EH (cell line): ENCODE measurements at places on chromosomes 12 and 14.

DNA sequence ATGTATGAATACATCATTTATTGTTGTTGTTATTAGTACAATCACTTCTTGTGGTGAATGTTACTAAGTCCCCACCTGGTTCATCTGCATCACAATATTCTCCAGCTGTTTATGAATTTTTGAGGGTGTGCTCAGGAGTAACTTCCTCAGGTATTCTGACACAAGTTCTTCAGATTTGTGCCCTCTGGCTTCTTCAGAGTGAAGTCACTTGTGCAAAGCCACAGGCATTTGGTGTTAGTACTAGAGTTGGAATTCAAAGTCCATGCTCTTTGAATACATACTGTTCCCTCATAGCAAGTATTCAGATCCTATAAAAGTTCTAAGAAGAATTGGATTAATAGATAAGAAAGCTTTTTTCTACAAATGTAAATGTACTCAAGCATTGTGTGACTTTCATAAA lies 150.3 kb upstream of the AVPR1A start:
- peak; percentile 29 for DNase-seq

GRCh38 chr12:131402781-131403396 lies 308.0 kb upstream of the SFSWAP start:
- DNase-seq: no peak

- DNase-seq: peak; percentile 26
Observed at GRCh38 chr12:54300225-54300731, 537 bp downstream of the NFE2 start.

DNA sequence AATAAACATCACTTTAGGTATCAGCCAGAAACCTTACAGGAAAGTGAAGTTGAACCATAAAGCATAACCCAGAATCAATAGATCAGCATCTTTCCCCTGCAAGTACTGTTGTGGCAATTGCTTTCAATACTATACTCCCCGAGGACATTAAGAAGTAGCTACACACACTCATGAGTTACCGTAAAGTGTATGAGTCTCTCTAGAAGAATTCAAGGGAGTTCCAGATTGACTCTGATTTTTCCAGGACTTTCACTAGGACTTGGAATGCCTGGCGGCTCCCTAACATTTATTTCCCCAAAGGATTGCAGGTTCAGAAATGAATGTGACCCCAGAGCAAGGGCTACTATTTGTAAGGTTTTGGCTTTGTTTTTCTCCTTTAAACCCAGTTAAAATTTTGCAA lies 465.4 kb upstream of the MDGA2 start:
- no peak for DNase-seq

GRCh38 chr12:21527451-21528180 lies 1.5 kb downstream of the SPX start:
- peak; percentile 67 for DNase-seq

DNA sequence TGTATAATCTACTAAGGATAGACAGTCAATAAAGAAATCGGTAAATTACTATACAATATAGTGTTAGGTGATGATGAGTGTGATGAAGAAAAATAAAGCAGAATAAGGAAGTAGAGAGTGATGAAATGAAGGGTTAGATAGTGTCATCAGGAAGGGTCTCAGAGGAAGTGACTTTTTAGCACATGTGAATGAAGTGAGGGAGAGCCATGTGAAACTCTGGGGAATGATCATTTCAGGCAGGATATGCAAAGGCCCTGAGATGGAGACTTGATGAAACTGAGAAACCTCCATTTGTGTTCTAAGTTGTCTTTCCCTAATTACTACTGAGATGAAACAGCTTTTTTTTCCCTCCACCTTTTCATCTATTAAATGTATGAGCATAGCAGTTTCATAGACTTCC lies 19.4 kb upstream of the GNPTAB start:
- no peak for DNase-seq

DNA sequence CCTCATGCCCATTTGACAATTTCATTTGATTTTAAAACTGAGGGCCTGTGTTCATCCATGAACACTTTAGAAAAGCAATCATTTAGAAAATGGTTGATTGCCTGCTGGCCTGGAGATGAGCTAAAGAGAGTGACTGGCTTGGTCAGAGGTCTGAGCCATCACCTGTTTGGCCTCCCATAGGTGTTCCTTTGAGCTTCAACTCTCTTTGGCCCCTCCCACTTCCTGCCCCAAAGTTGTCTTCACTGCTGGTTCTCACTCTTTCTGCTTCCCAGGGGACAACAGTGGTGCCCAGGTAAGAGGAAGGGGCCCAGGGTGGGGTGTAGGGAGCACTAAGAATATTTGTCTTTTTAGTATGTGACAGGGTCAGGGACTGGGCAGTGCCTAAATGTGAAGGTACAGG lies 4.9 kb upstream of the TCP11L2 start:
- DNase-seq: no peak

- DNase-seq: no peak
Observed at GRCh38 chr14:57796556-57796955, 69.3 kb downstream of the SLC35F4 start.

DNA sequence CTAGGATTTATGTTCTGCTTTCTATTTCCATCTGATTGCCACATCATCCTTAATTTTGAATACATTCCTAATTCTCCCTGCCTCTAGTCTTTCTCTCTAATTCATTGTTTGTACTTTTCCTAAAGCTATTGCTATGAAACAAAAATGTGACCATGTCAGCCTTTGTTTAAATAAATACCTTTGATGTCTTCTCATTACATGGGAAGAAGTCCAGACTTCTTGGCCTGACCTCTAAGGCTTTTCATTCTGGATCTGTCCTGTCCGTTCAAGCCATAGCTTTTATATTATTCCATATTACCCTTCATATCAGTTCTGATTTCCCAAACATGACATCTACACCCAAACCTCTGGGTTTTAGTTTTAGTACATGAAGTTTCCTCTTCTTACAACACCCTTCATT lies 91.4 kb downstream of the CDK17 start:
- DNase-seq: peak; percentile 61

GRCh38 chr12:24444634-24445033 lies 495.2 kb upstream of the SOX5 start:
- no peak for DNase-seq

DNA sequence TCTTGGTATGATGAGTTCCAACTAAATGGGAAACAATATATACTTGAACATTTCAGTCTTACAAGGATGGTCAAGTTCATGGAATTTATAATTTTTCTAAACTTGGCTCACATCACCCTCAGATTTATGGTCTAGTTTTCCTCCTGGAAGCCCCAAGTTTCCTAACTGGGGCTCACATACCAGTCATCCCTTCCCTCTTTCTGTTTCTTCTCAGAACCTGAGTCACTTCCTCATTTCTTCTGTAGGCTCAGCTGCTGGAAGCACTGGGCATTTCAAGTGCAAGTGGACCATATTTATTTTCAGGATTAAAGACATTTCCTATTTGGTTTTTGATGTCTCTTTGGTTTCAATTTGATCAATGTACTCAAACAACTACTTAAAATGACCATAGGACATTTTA lies 55.4 kb downstream of the GRIP1 start:
- no peak for DNase-seq

DNA sequence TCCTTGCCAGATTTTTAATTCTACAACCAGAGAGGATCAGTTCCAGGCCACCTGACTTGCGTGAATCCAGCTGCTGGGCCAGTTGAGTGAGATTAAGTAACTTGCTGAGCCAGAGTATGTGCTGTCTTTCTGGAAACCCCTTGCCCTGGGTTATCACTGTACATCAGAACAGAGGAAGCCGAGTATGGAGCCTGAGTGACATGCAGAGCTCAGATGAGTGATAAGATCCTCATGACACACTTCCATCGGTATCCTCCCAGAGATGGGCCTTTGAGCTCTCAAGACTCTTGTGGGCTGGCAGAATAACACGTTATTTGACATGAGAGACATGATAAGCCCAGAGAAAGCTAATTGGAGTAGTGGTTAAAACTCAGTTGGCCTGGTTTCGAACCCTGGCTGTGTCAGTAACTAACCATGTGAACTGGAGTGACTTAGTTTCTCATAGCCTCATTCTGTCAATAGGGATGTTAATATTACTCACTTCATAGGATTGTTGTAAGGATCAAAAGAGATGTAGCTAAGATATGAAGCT lies 388.1 kb downstream of the ZFP36L1 start:
- DNase-seq: peak; percentile 68

GRCh38 chr14:56119201-56119981 lies 1.2 kb downstream of the PELI2 start:
- DNase-seq: peak; percentile 59

DNA sequence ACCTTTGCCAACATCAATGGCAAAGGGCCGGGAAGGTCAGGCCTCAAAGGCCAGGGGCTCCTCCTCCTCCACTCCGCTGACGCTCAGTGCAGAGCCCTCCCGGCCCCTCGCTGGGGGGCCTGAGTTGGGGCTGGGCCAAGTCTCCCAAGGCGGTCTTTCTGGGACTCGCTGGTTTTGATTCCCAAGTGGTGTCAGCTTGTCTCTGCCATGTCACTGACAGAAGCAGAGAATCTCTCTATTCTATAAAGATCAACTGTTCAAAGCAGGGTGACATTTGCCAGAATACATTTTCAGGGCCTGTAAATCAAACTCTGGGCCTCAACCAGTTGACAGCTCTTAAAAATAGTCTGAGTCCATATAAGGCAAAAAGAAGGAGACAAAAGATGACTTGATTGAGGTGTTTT lies 75.9 kb downstream of the CCDC88C start:
- no peak for DNase-seq

DNA sequence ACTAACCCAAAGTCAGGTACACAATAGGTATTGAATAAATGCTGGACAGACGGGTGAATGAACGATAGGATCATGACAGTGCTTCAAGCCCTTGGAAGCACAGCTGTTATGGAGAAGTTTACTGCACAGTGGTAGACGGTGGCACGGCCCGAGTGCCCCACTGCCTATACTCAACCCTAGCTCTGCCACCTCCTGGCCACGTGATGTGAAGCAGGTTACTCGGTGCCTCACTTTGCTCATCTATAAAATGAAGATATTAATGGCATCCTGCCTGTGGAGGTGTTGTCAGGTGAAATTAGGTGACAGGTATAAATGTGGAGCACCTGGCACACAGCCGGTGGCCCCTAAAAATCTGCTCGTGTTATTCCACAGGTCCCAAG lies 5.8 kb downstream of the ASB2 start:
- DNase-seq: no peak

GRCh38 chr14:67317822-67318221 lies 41.8 kb downstream of the ATP6V1D start:
- DNase-seq: no peak

DNA sequence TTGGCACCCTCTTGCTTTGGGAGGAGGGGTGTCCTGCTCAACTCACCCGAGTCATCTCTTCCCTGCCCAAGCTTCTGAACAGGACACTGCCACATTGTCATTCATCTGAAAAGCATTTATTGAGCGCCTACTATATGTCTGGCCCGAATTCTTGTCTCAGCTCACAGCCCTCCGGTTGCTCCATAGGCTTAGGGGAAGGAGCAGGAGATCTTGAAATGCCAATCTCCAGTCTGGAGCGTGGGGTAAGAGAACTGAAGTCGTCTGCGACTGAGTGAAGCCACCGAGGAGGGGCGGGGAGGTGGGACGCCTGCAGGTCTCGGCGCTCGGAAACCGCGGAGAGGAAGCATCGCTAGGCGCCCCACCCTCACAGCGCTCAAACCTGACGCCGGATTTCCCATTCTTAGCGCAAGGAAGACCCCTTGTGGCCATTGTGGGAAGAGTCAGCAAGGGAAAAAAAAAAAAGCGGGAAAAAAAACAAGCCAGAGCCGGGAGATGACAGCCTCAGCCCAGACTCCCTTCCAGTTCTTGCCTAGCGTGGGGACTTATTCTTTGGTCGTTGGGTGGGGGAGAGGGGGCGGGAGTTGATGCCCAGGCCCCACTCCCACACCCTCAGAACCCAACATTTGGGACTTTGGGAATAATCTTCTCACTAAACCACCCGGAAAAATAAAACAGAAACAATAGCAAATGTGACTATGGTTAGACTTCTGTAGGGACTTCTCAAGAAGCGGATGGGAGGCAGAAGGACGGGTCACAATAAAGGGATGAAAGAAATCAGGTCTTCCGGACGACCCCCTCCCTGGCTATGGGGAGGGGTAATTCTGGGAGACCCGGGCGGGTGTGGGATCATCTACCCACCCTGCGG lies 28.2 kb upstream of the SMUG1 start:
- peak; percentile 82 for DNase-seq

- DNase-seq: no peak
Observed at GRCh38 chr12:3242199-3242863, 165.2 kb downstream of the TSPAN9 start.

DNA sequence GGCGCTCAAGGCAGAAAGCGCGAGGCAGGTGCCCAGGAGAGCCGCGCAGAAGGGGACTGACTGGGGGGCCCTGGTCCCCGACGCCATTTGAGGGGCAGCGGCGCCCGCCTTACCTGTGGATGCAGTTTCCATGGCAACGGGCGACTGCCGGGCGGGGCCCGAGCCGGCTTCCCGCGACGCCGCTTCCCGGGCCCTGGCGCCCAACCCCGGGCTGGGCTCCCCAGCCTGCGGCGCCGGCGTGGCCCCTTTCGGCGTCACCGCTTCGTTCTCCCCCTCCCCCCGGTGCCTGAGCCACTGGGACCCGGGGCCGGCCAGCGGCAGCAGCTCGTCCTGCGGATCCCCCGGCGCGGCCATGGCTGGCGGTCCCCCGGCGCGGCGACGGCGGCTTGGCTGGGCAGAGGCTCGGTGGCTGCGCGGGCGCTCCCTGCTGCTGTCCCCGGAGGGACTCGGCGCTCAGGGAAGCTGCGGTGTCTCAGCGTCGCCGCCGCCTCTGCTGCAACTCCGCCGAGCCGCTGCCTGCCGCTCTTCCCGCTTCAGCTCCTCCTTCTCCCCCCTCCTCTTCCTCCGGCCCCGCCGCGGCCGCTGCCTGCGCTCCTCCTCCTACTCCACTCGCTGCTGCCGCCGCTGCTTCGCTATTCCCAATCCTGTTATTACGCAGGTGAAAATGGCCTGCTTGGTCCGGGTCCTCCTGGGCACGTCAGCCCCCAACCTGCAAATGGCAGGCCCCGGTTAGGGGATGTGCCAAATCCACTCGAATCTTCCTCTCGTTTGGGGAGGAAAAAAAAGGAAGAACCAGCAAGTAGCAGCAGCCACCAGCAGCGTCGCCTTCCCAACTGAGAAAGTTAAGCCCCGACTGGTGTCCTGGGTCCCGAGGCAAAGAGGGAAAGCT lies at the start of gene RTN1:
Gene RTN1 (minus strand): TSS at position 500 of the 889 bp plus-strand sequence. CDS start 146 bp downstream, at position 354.
- DNase-seq: peak; percentile 60

GRCh38 chr14:71113376-71113775 lies 206.1 kb downstream of the PCNX1 start:
- DNase-seq: peak; percentile 91

DNA sequence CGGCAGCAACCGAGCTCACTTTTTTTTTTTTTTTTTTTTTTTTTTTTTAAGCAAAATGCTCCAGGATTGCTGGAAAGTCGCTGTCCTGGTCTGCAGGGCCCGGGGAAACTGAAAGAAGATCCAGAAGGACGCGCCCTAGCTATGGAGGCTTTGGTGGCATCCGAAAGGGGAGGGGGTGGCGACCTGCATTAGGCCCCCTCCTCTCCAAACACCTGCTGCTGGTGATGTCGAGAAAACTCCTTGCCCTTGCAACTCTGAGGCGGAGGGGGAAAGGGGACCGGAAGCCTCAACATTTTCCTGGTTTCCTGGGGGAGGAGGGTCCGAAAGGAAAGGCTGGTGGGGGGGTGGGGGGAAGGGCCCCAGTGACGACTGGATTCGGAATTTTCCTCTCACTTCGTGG lies 421.1 kb downstream of the VRK1 start:
- no peak for DNase-seq
